ENCODE measurements at places on chromosomes 2 and 18.

GRCh38 chr2:185227391-185227790, 511.2 kb upstream of the FSIP2 start:
- no peak for DNase-seq

GRCh38 chr2:54557601-54558187, 101.6 kb downstream of the SPTBN1 start:
- peak; percentile 55 for DNase-seq

DNA sequence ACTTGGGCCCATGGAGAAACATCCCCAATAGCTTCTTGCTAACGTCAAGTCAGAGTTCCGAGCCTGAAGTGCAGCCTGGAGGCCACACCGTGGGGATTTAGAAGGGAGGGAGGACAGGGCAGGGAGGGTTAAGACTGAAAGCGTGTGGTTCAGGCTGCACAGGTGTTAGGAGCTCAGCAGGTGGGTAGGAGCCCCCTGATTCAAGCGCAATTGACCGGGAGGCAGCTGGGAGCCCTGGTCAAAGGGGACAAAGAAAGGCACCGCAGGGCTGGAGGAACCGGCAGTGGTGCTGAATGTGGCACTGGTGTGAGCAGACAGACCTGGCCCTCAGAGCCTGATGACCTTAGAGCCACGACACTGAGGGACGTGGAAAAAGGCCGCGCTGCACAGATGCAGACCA, 149.6 kb downstream of the TMEM18 start:
- DNase-seq = no peak

GRCh38 chr2:169162613-169163012, 93.2 kb downstream of the DHRS9 start:
- DNase-seq = no peak

DNA sequence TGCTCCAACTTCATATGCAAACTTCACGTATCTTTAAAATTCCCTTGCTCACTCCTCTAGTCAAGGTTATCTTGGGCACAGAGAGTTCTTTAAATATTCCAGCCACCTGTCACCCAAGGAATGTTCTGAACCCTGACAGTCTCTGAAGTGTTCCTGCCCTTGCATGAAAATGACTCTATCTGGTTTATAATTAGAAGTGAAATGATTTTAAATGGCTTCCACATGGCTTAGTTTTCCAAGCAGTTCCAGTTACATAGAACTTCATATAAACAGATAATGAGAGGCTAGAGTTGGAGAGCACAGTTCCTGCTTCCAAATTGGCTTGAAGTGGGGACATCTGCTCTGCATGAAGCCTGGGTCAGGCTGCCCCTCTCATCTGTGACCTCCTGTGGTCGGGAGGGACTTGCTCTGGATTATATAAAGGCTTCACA, 81.9 kb downstream of the SLC4A3 start:
- no peak for DNase-seq

DNA sequence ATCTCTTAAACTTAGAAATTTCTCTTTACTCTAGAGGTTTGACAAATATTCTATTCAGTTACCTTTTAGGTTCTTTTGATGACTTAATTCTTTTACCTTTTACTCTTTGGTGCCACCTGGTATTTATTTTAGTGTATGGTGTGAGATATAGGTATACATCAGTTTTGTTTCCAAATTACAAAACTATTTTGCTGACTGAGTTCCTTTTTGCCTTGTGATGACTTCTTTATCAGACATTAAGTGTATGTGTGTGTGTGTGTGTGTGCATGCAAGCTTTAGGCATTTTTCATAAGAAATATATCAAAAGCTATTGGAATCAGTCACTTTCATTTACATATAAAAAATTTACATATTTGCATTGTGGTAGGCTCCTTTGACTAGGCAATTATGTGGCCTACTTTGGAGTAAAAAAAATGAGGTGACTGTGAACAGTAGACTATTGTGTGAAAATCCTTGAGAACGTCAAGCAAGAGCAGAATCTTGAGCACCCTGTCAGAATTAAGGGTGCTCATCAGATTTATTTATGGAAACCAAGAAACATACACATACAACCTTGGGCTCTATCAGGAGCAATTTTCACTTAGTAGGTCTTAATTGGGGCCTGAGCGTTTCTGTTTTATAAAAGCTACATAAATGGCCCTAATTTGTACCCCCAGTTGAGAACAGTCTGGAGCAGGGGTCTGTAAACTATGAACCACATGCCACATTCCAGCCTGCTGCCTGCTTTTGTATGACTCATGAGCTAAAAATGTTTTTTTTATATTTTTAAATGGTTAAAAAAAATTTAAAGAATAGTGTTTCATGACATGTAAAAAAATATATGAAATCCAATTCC, 415.9 kb downstream of the SLC4A3 start:
- no peak for DNase-seq

GRCh38 chr2:241064008-241064801, 37.9 kb downstream of the MTERF4 start:
- DNase-seq = peak; percentile 25

DNA sequence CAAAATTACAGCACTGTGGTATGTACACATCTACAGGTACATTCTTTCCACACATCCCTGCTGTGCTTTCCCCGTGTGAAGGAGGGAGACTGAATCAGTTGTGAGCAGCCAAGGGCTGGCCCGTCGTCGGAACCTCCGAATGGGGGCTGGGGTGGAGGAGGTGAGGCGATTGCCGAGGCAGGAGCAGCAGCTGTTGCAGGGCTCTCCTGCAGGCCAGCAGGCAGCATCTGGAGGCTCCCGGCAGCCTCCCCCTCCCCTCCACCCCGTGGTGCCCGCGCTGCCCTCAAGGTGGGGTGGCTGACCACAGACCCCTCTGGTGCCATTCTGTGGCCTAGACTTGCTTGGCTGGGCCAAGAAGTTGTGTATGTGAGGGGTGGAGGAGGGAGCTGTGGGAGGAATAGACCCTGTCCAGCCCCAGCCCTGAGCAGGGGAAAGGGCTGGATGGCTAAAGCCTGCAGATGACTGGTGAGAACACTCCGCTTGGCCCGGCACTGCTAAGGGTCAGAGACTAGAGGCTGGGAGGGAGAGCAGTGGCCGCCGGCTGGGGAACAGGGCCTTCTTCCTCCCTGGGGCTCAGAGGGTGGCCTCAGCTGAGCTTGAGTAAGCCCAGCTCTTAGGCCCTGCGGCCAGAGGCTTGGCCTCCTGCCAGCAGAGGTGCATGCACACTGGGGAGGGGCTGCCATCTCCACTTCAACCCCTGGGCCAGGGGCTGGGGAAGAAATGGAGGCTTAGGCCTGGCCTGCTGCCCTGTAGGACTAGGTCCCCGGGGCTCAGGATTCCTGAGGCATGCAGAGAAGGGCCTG, 7.6 kb downstream of the STAMBP start:
- no peak for DNase-seq

GRCh38 chr2:9206991-9207640, 504 bp downstream of the ASAP2 start:
- DNase-seq = no peak

DNA sequence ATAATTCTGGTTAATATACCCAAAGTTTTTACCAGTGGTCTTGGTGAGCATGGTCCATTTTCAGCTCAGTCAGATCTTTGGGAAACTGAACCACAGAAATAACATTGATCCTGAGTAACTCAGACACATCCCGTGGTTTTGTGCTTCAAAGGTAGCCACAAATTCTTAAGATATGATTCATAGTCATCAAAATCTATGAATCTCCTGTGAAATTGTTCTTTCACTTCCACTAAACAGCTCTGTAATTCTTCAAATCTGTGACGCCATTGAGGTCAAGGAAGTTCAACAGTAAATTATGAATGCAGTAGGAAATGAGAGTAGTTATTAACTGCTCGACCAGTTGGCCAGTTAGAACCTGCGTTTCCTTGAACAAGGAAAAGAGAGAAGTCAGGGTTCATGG, 147.3 kb downstream of the IRS1 start:
- no peak for DNase-seq

- DNase-seq = no peak
These were observed 93.9 kb downstream of the DGKD start for GRCh38 chr2:233448220-233448559.

DNA sequence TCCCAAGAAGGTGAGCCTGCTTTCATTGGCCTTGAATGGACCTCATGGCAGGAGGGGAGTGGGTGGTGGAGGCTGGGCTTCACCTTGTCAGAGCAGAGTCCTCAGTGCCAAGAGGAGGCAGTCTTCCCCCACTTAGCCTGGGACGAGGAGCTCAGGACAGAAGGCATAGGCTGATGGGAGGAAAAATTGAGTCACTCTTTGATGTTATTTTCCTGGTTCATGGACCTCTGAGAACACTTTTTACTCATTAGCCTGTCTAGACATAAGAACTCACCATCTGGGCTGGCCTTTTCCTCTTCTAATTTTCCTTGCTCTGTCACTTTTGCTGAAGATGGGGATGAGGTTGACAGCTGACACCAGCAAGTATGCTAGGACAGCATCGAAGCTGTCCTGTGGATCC, 225.7 kb upstream of the TNP1 start:
- no peak for DNase-seq

GRCh38 chr2:150264442-150264841, 223.0 kb downstream of the RND3 start:
- no peak for DNase-seq

GRCh38 chr18:63180971-63181376, 138.6 kb downstream of the BCL2 start:
- no peak for DNase-seq

GRCh38 chr2:197803033-197803444, 1.4 kb upstream of the PLCL1 start:
- no peak for DNase-seq

- DNase-seq = no peak
These were observed 183.7 kb downstream of the INO80D start for GRCh38 chr2:205902041-205902899.

GRCh38 chr2:9782197-9782719, 61.0 kb upstream of the TAF1B start:
- peak; percentile 79 for DNase-seq

DNA sequence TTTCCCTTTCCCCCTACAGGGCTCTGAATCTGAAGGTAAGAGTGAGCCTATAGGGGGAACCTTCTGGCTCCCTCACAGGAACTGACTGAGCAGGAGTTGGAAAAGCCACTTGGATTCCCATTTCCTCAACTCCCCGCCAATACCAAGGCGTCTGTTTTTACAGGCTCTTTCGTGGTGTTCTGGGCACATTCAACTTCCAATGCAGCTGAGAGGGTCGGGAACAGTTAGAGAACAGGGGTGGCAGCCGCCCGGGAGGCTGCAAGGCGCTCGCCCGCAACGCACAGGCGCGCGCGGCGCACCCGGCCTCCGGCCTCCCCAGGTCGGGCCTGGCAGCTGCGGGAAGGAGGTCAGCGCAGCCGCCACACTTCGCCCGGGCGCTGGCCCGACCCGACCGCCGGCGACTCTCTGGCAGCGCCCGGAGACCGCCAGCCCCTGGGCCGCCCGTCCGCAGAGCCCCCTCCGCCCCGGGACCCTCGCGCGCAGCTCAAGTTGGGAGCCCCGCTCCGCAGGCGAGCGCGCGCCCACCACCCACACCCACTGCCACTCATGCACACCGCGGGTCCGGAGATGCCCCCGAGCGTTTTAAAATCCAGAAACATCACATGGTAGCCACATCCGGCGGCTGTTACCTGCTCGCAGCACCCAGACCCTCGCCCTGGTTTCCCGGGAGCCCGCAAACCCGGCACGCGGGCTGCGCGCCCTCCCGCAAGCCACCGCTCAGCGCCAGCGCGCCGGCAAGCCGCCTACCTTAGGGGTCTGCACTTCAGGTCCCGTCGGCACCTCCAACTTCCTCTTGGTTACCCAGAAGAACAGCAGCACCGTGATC, 816 bp downstream of the GALNT14 start:
- no peak for DNase-seq

GRCh38 chr2:33213244-33213643, 263.2 kb upstream of the RASGRP3 start:
- DNase-seq = no peak

DNA sequence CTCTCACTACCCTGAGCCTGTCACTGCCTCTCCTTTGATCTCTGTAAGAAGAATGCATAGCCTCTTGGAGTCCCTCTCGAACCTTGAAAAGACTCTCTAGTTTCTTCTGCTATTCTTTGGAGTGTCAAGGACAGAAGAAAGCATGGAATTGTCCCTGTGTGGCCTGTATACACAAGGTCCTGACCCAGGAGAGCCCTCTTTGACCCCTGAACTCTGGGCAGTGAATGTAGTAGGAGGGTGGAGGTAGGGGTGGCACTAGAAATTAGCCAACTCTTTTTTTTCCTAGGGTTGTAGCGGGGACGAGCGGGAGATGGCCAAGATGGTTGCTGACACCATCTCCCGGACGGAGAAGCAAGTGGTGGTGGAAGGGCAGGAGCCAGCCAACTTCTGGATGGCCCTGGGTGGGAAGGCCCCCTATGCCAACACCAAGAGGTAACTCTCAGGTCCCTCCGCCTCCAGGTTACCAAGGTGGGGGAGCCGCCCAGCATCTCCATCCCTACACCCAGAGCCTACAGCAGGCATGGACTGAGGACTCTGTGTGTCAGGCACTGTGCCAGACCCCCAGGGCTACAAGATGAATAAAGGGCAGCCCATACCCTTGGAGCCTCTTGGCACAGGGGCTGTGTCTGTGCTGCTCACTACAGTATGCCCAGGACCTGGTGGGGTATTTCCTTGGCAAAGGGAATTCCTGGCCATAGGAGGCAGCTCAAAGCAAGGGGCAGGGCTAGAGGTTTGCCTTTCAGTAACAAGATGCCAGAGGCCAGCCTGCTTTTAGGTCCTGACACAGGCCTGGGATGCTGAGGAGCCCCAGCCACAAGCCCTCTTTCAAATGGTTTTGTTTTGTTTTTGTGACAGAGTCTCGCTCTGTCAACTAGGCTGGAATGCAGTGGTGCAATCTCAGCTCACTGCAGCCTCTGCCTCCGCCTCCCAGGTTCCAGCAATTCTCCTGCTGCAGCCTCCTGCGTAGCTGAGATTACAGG, 16.4 kb downstream of the VIL1 start:
- no peak for DNase-seq

- no peak for DNase-seq
These were observed 270.1 kb downstream of the EIPR1 start for GRCh38 chr2:3107567-3107966.

- DNase-seq = no peak
These were observed 45.1 kb upstream of the SERTAD2 start for GRCh38 chr2:64698668-64699444.

DNA sequence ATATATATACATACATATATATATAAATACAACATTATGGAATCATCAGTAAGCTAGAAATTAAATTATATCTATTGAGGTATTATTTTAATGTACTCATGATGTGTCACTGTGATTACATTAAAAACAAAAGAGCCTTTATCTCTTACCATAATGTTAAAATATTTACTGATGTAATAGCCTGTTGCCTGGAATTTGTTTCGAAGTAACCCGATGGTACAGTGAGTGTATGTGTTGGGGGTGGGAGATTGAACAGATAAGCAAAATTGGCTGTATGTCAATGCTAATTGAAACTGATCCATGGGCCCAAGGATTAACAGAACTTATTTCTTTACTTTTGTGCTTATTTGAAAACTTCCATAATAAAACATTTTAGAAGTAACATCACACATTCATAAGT, 1473.2 kb downstream of the LRP1B start:
- DNase-seq = no peak

- no peak for DNase-seq
These were observed 6.9 kb upstream of the MGAT4A start for GRCh38 chr2:98737848-98738247.

DNA sequence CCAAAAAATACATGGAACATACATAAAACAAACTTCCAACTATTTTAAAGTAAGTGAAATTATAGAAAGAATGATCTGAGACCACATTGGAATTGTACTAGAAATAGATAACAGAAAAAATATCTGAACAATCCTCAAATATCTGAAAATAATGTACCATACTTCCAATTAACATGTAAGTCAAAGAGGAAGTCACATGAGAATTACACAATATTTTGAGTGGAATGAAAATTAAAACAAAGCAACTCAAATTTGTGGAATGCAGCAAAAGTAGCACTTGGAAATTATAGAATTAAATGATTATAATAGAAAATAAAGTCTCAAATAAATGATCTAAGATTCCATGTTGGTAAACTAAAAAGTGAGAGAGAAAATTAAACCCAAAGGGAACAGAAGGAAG, 38.3 kb upstream of the CTIF start:
- no peak for DNase-seq

Measured in stimulated activated naive CD4-positive, alpha-beta T cell treated with Interleukin-2 at 50 U/mL for 16 hours (primary cell).